ENCODE measurements at places on chromosomes 6 and 20.

- DNase-seq: no peak
These were observed 207.7 kb downstream of the MAFB start for GRCh38 chr20:40481337-40481736.

DNA sequence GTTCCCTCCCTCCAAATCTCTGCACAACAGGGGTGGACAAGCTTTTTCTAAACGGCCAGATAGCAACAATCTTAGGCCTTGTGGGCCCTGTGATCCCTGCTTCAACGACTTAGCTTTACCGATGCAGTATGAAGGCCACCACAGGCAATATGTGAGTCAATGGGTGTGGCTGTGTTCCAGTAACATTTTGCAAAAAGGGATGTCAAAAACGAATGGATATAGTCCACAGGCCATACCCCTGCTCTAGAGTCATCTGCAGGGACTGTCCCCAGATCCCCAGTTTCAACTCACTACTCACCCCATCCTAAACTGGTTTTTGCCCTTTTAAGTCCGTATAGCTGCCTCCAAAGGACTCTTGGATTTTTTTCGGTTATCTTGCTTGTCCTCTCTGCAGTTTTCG lies 34.4 kb downstream of the ECT2L start:
- DNase-seq: no peak

DNA sequence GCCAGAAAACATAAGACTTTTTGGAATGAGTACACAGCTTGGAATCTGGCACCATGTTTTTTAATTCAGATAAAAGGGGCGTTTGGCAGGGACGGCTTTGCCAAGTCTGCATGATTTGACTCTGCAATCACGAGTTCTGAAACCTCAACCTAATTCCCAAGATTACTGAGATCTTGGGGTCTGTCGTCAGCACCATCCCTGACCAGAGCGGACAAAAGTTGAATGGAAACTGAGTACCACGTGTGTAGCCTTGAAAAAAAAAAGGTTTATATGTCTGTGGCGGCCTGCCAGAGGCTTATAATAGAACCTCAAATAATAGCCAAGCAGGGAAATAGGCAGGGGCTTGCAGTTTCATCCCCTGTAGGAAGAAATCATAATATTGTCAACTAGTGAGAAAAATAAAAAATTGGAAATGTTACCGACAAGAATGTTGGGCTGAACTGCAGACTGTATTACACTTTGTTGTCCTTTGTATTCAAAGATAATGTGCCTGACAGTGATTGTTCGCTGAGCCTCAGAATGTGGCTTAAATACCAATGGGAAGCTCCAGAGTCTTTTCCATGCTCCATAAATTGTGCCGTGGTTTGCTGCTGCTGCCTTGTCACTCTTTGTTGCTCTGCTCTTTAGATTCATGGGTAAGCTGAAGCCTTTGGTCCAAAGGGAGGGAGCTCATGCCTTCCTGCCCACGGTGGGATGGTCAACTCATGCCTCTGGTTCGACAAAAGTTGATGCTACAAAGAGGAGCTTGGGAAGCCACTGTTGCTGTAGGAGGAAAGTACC lies 118.8 kb upstream of the ARID1B start:
- DNase-seq: no peak

GRCh38 chr20:11230999-11231398 lies 557.2 kb upstream of the JAG1 start:
- no peak for DNase-seq

GRCh38 chr6:37029249-37029971 lies 24.0 kb downstream of the FGD2 start:
- DNase-seq: no peak

GRCh38 chr20:35306931-35307517 lies 14.8 kb upstream of the FAM83C start:
- peak; percentile 39 for DNase-seq

GRCh38 chr6:168403370-168404005 lies 37.5 kb upstream of the SMOC2 start:
- peak; percentile 6 for DNase-seq

DNA sequence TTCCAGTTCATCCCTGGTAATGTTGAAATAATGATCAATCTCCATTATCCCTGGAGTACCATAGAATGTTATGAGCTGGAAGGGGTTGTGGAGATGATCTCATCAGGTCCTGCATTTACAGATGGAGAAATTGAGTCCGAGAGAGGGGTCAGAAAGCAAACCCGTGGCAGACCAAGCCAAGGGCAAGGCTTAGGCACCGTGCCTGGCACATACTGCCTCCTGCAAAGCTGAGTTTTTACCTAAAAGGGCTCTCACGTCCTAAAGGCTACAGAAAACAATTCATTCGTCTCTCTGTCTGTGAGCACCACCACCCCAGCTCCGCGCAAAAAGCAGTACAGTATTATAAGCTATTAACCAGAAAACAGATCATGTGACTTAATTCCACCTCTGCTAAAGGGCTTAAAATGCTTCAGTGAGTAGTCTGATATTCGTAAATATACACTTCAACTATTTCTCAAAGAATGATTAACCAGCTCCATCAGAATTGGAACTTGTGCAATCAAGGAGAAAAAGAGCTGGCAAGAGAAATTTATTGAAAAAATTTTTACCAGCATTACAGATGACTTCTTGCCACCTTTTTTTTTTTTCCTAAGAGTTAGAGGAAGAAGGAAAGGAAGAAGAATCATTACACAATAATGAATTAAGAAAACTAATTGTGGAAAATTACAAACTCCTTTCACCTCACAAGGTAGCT lies 3.4 kb upstream of the PARD6B start:
- no peak for DNase-seq

GRCh38 chr6:24329022-24329421 lies 28.8 kb downstream of the DCDC2 start:
- DNase-seq: no peak

DNA sequence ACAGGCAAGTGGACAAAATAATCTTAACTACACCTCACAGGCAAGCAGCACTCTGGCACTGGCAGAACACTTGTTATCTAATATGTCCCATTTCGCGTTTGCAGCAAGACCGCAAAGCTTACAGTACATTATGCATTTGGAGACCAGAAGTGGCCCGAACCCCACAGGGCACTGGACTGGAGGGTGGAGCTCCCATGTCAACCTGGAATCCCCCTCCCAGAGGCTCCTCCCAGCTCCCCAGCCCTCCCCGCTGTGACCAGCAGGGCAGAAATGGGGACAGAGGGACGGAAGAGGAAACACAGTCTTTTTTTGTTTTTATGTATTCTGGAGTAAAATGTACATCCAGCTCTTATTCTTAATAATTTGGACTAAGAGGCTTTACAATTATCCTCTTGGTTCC lies 263.7 kb downstream of the SMOC2 start:
- no peak for DNase-seq

GRCh38 chr20:52402514-52402913 lies 210.9 kb upstream of the ZFP64 start:
- DNase-seq: no peak

GRCh38 chr20:23143098-23143497 lies 57.0 kb upstream of the CD93 start:
- peak; percentile 87 for DNase-seq

DNA sequence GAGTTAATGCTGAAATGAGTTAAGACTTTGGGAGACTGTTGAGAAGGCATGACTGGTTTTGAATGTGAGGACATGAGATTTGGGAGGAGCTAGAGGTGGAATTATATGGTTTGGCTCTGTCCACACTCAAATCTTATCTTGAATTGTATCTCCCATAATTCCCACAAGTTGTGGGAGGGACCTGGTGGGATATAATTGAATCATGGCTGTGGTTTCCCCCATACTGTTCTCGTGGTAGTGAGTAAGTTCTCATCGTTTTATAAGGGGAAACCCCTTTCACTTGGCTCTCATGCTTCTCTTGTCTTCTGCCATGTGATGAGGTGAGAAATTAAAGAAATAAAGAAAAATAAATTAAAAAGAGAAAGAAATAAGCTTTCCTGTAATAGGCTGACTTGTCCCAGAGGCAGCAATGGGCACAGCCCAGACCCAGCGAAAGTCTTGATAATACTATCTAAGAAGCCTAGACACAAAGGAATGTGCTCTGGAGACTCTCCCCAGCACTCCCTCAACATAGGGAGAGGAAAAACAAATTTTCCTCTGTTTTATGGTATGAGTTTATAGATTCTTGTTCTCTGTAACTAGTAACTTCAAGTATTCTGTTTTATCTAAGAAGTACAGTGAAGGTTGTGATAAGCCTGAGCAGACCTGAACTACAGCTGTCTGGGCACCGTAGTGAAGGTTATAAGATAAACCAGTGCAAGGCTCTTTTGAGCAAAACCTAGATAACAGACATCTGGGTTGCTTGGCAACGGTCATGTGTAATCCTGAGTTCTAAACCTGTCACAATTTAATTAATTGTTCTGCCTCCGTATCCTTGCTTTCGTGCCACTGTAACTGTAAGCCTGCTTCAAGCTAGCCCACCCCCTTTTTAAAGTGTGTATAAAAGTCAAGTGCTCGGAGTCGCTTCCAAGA lies 88.9 kb upstream of the ECI2 start:
- no peak for DNase-seq

DNA sequence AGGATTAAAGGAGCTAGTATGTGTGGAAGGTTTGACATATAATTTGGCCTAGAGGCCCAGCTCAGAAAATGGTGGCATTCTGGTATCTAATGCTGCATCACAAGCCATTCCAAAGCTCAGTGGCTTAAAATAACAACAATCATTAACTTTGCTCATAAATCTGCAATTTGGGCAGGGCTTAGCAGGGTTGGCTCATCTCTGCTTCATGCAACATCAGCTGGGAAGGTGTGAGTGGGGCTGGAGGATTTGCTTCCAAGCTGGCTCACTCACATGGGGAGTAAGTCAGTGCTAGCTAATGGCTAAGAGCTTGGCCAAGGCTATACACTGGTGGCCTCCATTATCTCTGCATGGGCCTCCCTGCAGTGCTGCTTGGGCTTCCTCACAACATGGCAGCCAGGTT lies 48.0 kb upstream of the STK35 start:
- DNase-seq: no peak

- DNase-seq: no peak
These were observed 168.0 kb downstream of the HDGFL1 start for GRCh38 chr6:22737331-22737730.
